Head of caudate nucleus (tissue), 42 donors: ENCODE measurements at places on chromosomes 7 and 10.

DNA sequence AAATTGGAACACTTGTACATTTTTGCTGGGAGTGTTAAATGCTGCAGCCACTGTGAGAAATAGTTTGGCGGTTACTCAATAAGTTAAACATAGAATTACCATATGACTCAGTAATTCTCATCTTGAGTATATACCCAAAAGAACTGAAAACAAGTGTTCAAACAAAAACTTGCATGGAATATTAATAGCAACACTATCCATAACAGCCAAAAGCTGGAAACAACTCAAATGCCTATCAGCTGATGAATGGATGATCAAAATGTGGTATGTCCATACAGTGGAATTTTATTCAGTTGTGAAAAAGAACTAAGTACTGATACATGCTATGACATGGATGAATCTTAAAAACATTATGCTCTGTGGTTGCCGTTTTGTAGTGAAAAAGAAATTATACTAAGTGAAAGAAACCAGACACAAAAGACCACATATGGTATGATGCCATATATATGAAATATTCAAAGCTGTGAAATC is 63.0 kb upstream of the SP4 start:
- DNase-seq: no peak

- DNase-seq: no peak
These were observed 284.3 kb downstream of the SKAP2 start for GRCh38 chr7:26580064-26580591.

DNA sequence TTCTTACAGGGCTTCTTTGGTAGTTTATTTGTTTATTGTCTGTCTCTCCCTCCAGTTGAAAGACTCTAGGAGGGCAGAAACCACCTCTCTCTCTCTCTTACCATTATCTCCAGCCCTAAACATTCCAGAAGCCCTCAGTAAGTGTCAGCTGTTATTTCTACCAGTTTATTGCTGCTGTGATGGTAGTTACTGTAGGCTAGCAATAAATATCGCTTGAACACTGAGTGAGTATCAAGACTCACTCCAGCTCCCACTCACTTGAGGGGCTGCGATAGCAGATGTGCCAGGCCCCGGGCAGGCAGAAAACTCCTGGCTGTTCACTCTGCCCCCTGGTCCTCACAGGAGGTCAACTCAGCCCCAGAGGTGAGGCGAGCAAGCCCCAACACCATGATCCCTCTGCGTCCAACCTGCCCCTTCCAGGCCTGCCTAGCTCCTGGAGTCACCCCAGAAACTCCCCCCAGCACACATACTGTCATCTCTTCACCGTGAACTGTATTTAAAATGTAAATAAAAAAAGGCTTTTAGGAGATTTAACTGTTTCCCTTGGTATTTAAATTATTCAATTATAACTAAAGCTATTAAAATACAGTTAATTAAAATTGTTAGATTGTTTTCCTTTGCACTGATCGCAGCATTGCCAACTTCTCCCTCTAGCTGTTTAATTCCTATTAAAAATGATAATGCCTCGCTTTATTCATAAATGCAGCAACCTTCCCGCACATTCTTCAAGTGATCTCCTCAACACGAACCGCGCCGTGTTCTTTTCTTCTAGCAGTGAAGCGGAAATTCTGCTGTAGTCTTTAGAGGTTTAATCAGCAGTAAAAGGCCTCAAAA is 321.1 kb upstream of the ZMIZ1 start:
- DNase-seq: no peak

- DNase-seq: no peak
These were observed 191.4 kb downstream of the BMPER start for GRCh38 chr7:34096777-34097176.

GRCh38 chr10:132965411-132966057 is 23.2 kb upstream of the CFAP46 start:
- DNase-seq: no peak

DNA sequence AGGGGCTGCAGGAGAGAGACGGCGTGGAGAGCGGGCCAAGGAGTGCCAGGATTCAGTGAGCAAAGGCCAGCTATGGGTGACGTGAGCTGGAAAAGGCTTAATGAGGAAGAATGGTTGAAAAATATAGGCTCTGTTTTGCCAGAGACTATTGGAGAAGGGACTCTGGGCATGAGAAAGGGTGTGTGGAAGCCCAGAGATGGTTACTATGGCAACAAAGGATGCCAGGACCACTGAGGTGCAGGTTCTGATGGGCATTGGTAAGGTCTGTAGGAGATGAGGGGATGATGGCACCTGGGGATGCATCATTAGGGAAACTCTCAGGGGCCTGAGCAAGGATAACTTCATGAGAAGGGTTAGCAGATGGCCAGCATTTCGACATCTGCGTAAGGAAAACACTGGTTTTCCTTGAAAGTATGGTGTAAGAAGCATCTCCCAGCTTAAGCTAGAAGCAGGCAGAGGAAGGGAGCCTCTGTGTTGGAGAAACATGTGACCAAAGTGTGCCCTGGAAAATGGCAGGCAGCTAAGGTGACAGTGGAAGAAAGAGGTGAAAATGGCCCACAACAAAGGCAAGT is 21.6 kb upstream of the FAM180A start:
- DNase-seq: no peak

DNA sequence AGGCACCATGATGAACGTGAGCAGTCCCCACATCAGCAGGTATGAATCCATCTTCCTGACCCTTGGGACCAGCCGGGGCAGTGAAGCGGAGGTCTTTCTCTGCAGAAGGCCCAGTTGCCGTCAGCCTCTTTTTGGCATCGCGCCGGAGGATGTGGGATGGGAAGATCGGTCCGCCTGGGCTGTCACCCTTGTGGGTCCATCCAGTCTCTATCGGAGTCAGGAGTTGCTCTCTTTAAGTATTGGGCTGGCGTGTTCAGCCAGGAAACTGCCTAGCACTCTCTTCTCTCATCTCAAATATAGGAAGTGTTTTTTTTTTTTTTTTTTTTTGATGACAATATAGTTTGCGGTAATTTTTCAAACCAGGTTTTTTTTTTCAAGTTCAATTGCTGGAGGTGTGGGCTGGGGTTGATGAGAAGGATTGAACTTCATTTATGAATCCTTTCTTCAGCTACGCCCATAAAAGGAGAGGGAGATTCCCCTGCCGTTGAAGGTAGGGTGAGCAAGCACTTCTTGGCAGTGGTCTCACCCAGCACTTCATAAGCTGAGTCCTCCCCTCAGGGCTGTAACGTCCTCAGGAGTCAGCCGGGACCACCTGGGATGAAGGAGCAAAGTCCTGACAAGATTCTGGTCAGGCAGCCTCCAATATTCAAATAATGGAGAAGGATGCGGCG is at the start of gene IL2RA:
Gene IL2RA (minus strand): TSS at position 267 of the 671 bp plus-strand sequence. CDS start 216 bp downstream, at position 51.
- no peak for DNase-seq

DNA sequence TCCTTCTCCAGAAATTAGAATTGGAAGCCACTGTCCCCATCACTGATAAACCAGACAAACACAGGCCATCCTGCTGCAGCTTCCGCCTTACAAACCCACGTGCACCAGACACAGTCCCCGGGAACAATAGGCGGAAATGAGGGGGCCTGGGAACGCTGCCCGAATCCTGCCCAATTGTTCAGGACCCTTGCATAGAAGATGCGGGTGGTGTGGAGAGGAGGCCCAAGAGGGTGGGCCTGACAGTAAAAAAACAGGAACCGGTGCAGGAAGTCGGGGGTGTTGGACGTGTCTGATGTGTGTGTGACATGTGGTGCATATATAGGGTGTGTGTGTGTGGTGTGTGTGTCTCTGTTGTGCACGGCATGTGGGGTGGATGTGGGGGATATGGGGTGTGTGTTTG is 26.5 kb upstream of the CHST15 start:
- no peak for DNase-seq

- no peak for DNase-seq
These were observed 13.2 kb upstream of the TRA2A start for GRCh38 chr7:23544913-23545354.

GRCh38 chr7:28623105-28623730 is 210.9 kb downstream of the CREB5 start:
- no peak for DNase-seq

- no peak for DNase-seq
These were observed 30.2 kb upstream of the C10orf53 start for GRCh38 chr10:49649294-49649693.

DNA sequence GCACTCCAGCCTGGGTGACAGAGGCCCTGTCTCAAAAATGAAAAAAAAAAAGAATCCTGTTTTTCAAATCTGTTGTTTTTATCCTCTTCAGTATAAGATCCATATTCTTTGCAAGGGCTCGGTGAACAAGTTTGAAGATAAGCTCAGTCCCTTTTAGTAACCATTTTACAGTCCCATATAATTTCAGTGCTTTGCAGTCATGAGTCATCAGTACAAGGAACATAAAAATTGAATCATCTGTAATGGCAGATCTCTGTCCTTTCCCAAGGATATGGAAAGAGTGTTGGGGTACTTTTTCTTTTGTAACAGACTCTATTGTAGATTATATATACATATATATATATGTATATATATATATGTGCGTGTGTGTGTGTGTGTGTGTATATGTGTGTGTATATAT is 52.2 kb upstream of the ZPBP start:
- DNase-seq: no peak

DNA sequence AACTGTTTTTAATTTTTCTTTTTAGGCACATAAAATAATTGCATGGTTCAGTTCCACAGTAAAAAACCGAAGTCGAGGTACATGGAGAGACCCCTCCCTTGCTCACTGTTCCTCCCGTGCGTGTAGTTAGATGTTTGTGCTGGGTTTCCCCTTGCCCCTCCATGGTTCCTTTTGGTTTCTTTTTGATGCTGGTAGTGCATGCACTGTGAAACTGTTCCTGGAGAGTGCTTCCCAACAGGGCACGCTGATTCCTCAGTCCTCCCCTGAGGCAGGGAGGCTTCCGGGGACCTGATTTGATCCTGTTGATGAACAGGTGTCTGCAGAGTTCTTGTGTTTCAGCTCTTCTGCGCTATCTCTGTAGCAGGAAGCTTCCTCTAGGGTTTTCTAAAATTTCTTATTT is 69.5 kb downstream of the ADCY1 start:
- no peak for DNase-seq

GRCh38 chr7:96426027-96426426 is 104.1 kb upstream of the SLC25A13 start:
- DNase-seq: no peak

DNA sequence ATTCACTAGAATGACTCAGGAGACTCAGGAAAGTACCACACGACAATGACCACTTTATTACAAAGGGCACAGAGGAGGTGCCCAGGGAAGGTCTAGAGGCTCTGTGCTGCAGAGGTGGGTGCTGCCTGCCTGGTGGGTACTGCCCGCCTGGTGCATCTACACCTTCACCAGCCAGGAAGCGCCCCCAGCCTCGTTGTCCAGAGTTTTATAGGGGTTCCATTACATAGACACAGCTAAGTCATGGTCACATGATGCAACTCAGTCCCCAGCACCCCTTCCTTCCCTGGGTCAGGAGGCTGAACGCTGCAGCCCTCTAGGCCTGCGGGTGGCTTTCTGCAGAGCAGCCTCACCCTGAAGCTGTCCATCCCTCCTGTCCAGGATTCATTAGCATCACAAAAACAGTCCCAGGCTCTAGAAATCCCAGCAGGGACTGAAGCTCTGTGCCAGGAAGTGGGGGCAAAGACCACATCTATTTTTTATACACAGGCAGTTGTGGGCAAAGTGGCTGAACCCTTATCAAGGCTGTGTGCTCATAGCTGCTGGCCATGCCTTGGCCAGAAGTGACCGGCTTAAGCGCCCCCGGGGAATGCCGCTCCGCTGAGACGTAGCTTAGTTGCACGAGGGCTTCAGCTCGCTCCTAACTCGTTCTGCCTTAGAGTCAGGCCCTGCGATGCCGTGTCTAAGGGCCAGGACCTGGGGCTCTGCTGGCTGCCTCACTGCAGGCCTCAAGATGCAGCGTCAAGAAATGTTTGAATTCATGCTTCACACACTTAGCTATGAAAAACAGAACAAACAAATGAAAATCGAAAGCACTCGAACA is 219.0 kb downstream of the GLRX3 start:
- no peak for DNase-seq

DNA sequence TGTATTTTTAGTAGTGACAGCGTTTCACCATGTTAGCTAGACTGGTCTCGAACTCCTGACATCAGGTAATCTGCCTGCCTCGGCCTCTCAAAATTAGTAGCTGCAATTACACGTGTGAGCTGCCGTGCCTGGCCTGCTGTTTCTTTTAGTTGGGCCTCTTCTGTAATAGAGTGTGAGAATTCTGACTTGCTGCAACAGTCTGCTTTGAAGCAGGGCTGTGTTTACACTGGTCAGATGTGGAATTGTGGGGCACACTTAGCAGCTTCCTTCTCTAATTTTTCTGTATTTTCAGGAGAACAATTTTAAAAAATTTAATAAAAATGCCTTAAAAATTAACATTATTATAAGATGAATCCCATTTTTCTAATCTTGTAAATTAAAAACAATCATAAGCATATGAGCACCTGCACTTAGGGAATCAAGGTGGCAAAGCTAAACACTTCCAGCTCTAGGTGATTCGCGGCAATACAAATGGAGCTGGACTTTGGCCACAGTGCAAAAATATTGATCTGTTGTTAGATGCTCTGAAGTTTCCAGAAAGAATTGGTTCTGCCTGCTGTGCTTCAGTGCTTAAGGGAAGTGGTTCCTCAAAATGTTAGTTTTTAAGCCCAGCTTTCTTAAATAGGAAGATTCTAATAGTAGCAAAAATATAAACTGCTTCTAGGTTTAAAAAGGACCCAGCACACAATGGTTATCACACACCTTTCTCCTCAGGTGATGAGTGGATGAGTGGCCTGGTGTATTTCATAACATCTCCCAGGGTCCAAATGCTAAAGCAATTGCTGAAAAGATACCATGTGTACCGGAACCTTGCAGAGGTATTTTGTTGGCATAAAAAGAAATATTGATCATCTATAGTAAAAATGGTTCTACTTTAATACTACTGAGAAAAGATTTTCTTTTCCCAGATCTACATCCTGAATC is 63.5 kb upstream of the ATRNL1 start:
- DNase-seq: no peak

GRCh38 chr7:1201916-1202315 is 30.8 kb upstream of the UNCX start:
- DNase-seq: no peak

- DNase-seq: no peak
These were observed 98.0 kb upstream of the GATA3 start for GRCh38 chr10:7956508-7956907.

- no peak for DNase-seq
These were observed 108.2 kb downstream of the PIP4K2A start for GRCh38 chr10:22606164-22606614.

GRCh38 chr10:98088186-98088971 is 46.1 kb upstream of the R3HCC1L start:
- DNase-seq: no peak

DNA sequence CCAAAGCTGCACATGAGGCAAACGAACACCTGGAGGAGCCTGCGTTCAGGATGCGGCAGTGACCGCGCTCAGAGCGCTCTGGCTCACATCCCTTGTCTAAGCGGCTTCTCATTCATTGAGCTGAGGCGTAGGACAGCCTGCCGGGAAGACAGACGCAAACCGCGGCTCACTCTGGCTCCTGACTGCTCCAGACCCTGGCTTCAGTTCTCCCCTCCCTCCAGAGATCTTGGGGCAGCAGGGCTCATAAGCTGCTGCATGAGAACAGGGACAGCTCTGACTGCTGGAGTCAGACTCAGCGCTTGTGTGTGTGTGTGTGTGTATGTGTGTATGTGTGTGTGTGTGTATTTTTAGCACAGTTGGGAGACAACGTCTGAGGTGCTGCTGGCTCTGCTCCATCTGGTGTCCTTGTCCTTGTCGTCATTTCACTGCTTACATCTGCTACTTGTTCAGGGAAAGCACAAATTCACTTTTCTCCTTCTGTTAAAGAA is 15.8 kb upstream of the LYZL2 start:
- DNase-seq: peak; percentile 32
